ENCODE measurements at places on chromosomes 3 and 15. TPM values are rescaled to one million over a fixed set of nuclear protein-coding genes. Genes with fewer than 3 reads are reported as not detected.

The LMAN1L gene
- total RNA-seq, result not detected

- no peak for DNase-seq
These were observed 33.4 kb downstream of the FANCD2OS start for GRCh38 chr3:10074666-10075065.

- DNase-seq, result no peak
These were observed 1325.8 kb upstream of the ALCAM start for GRCh38 chr3:104040896-104041295.

GRCh38 chr3:126431103-126431534, 36.4 kb downstream of the CFAP100 start:
- DNase-seq, result no peak

The GHSR gene
- total RNA-seq, result not detected

- no peak for DNase-seq
These were observed 31.8 kb downstream of the MGA start for GRCh38 chr15:41692049-41692448.

The GABRR3 gene
- 0.10 TPM for total RNA-seq

- DNase-seq, result no peak
These were observed 6.8 kb downstream of the STOML1 start for GRCh38 chr15:73985101-73985873.

DNA sequence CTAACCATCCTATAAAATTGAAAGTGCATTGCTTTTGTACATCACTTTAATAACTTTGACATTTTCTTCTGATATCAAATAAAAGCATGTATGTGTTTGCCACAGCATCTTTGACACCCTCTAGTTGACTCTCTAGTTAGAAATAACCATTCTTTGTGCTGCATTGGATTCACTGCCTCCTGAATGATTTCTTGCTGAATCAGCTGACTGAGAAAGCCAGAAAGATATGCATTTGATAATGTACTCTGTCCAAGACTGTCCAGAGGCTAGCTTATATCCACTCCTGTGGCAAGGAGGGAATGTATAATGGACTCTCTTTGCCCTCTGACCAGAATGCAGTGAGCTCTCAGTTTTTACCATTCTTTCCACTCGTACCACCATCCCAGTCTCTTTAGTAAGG, 6.2 kb downstream of the RAB11A start:
- no peak for DNase-seq

DNA sequence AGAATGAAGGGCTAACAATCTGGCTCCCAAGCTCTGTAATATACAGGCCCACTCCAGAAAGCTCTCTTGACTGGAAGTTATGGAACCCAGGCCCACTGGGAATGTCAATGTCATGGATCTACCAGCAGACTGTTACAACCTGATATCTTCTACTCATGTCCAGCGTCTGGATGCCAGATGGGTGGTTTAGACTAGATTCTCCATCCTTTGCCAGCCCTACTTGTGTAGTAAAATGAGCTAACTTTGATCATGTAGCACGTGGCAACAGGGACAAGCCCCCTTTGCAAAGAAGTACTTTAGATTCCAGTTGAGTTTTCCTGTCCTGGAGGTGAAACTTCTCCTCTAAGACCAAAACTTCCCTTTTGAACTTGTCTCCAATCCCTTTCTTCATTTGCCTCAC, 55.1 kb downstream of the HEG1 start:
- DNase-seq, result no peak

DNA sequence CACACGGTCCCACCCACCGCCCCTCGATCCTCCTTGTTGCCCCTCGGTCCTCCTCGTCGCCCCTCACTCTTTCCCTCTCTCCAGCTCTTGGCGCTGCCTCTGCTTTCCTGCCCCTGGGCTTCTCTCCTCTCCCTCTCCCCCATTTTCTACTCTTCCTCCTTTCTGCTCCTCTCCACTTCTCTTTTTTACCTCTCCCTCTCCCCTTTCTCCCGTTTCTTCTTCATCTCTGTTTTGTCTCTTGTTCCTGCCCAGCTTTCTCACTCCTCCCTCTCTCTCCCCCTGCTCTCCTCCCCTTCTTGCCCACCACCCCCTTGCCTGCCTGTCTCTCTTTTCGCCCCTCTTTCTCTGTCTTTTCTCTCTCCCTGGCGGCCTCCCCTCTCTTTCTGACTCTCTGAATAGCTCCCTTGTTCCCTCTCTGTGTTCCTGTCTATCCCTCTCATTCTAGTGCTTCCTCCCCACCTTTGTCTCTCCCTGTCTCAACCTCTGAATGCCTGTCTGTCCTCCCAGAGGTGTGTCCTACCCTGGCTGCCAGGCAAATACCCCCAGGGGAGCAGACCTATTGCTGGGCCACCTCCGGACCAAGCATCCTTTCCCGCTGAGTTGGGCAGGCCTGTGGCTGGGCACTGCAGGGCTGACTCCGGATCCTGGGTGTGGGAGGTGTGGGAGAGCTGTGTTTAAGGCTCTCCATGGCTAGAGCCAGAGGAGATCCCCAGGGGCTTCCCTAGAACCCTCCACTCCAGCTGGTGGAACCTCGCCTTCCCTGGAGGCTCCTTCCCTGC, 41.0 kb downstream of the EPHB3 start:
- no peak for DNase-seq

- DNase-seq, result no peak
These were observed 37.9 kb downstream of the FNDC3B start for GRCh38 chr3:172077197-172077757.

The EEFSEC gene
- 20.0 TPM for total RNA-seq

All from ureter (tissue), 1 donor.